Activated CD8-positive, alpha-beta memory T cell treated with anti-CD3 and anti-CD28 coated beads for 1 hour (primary cell): ENCODE measurements at places on chromosomes 5 and 9.

DNA sequence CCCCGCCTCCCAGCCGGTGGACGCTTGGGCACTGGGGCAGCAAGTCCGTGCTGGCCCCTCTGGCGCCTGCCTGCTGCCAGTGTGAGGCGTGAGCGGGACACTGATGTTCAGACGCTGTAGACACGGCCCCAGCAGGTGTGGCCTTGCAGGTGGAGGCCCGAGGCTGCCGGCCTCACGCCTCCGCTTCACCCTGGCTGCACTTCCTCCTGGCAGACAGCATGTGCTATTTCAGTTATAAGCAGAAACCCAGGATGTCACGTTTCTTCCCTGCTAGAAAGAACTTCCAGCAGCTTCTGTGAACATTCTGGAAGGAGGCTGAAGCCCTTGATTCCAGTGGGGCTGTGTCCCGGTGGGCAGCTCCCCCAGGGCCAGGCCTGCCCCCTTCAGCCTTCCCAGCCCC, 114.8 kb upstream of the FCN2 start:
- no peak for DNase-seq

GRCh38 chr5:131495536-131496399, 139.3 kb downstream of the RAPGEF6 start:
- DNase-seq, result no peak

DNA sequence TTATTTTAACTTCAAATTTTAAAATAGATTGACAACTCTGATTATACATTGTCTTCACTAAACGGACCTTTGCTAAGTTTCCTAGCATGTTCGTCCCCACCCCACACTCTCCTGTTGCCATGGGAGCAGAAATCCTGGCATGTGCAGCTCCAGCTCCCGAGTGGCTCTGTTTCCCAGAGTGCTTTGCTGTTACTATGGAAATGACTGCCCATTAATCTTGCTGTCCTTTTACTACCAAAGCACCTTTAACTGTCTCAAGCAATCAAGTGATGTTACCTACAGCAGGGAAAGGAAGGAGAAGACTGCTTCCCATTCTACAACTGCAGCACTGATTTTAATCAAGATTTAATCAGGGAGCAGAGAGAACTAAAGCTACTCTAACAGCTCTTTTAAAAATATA, 212.0 kb upstream of the KIF2A start:
- no peak for DNase-seq

DNA sequence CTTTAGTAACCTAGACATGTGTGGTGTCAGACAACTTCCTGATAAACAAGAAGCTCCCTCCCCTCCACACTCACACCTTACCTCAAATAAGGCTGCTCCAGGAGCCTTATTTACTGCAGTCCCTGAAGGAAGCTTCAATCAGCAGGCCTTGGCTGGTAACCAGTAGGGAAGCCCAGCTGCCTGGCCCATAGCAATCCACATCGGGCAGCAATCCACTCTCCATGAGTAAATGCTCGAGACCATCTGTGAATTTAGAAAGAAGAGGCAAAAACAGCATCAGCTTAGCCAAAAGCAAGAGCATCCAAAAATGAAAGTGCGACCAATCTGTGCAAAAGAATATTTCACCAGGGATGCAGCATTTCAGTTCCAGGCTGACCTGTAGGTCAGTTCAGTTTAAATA, 213.3 kb upstream of the TUSC1 start:
- no peak for DNase-seq

DNA sequence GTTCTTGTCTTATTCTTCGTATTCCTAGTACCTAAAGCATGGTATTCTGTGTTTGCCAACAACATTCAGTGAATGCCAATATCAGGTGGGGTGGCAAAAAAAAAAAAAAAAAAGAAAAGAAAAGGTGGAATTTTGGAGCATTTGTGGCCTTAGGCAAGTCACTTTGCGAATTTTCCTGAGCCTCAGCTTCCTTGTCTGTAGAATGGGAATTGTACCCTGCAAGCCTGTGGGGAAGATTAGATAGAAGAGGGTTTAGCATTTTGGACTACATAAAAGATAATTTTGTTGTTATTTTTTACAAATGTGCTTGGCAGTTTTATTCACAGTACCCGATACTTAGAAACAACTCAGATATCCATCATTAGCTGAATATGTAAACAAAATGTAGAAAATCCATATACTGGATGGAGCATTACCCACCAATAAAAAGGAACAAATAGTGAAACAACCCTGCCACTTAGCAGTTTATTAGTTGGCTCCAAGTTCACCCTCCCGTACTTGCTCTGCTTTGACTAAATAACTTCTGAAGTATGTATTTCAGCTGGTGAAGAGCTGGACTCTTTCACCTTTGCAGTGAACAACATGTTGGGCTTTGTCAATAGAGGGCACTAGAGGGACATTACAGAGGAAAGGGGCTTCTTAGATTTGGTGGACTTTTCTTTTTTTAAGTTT, 13.6 kb downstream of the UBE2D2 start:
- no peak for DNase-seq

- DNase-seq, result no peak
Observed at GRCh38 chr5:107232293-107232692, 438.4 kb downstream of the EFNA5 start.

DNA sequence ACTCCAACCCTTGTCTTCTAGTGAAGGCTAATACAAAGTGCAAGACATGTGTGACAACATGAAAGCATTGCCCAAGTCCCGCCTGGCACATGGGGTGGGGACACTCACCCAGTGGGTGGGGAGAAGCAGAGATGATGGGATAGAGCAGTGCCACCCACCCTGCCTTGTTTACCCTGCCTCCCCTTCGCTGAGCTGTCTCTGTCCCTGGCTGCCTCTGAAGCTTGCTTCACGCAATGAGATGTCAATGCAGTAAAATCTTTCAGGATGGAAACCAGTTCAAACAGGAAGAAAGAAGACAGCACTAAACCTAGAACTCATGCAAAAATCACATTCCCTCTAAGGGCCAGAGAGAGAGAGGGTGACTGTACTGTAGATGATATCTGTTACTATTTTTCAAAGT, 148.0 kb downstream of the INSYN2B start:
- DNase-seq, result no peak

- DNase-seq, result no peak
Observed at GRCh38 chr9:69107771-69108170, 66.3 kb upstream of the TJP2 start.

GRCh38 chr5:156912869-156913268, 50.2 kb downstream of the TIMD4 start:
- DNase-seq, result no peak

DNA sequence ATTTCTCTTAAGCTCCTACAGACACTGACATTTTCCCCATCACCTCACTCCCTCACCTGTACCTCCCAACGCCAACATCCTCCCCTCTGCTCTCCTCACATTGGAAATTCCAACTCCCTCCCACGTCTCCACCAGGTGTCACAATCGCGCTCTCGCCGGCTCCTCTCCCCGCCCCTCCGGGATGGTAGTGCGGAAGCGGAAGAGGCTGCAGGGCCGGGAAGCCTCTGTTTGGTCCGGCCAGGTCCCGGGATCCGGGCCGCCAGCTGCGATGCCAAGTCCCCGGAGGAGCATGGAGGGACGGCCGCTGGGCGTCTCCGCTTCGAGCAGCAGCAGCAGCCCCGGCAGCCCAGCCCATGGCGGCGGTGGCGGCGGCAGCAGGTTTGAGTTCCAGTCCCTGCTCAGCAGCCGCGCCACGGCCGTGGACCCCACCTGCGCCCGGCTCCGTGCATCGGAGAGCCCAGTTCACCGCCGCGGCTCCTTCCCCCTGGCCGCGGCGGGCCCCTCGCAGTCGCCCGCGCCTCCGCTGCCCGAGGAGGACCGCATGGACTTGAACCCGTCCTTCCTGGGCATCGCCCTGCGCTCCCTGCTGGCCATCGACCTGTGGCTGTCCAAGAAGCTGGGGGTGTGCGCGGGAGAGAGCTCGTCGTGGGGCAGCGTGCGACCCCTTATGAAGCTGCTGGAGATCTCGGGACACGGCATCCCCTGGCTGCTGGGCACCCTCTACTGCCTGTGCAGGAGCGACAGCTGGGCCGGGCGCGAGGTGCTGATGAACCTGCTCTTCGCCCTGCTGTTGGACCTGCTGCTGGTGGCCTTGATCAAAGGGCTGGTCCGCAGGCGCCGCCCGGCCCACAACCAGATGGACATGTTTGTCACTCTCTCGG, at the start of gene PLPP6:
TSS of gene PLPP6 (plus strand) at position 187 of the 881 bp plus-strand sequence. CDS start at position 269, 82 bp downstream.
- DNase-seq, result no peak

- no peak for DNase-seq
Observed at GRCh38 chr5:2492476-2492875, 259.0 kb downstream of the IRX2 start.

GRCh38 chr9:82031538-82032280, 43.1 kb downstream of the SPATA31D1 start:
- DNase-seq, result no peak

DNA sequence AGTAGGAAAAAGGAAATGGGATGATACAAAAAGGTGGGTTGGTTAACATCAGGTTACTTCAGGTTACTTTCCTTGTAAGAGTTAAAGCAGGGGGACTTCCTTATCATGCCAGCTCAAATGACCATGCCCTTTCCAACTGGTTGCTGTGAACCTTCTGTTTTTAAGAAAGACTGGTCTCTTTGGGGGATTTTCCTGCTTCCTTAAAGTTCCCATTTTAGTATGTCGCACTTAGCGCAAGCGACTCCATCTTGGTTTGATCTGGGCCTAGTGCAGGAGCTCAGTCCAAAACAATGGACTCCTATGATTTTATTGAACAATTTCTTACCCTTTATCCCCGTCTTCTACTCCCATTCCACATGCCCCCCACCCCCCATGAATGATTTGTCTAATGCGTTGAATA, 169.8 kb downstream of the INSYN2B start:
- no peak for DNase-seq

DNA sequence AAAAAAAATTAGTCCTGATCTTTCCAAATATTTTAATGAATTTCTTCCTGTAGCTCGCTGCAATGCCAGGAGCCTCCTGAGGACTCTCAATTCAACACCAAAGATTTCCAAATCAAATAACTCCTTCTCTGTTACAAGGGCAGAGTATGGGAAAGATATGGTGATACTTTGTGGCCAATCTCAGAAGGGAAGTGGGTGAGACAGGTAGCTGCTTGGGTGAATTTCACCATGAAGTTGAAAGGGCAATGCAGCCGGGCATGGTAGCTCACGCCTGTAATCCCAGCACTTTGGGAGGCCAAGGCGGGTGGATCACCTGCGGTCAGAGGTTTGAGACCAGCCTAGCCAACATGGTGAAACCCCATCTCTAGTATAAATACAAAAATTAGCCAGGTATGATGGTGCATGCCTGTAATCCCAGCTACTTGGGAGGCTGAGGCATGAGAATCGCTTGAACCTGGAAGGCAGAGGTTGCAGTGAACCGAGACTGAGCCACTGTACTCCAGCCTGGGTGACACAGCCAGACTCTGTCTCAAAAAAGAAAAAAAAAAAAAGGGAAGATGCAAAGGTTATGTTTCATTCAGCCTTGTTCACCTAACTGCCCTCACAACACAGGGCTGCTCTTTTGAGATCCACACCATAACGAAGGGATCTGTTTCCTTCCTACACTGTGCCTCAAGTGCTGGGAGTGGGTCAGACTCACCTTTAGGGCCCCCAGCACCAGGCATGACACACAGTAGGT, 58.6 kb downstream of the PTPN3 start:
- no peak for DNase-seq

- DNase-seq, result no peak
Observed at GRCh38 chr5:157479166-157479565, 19.2 kb downstream of the NIPAL4 start.

DNA sequence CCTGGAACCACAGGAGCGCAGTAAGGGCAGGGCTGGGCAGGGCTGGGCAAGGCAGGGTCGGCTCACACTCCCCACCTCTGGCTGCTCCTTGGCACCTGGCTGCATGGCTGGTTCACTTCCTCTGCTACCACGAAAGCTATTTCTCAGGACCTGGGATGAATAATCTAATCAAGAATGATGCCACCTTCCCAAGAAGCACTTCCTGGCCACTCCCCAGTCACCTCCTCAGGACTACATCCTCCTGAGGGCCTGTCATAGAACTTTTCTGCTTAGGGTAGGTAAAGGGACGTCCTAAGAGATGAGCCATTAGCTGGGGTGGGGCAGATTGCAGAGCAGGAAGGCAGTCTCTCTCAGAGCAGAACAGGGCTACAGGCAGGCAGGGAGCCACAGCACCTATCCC, 288.2 kb upstream of the MAP3K1 start:
- no peak for DNase-seq

- no peak for DNase-seq
Observed at GRCh38 chr9:124834591-124834990, 18.7 kb upstream of the WDR38 start.

GRCh38 chr5:101783241-101784013, 512.7 kb downstream of the SLCO4C1 start:
- DNase-seq, result no peak

GRCh38 chr5:77851176-77852067, 75.3 kb upstream of the TBCA start:
- DNase-seq, result no peak

- DNase-seq, result no peak
Observed at GRCh38 chr9:120692901-120693699, 21.2 kb downstream of the MEGF9 start.

DNA sequence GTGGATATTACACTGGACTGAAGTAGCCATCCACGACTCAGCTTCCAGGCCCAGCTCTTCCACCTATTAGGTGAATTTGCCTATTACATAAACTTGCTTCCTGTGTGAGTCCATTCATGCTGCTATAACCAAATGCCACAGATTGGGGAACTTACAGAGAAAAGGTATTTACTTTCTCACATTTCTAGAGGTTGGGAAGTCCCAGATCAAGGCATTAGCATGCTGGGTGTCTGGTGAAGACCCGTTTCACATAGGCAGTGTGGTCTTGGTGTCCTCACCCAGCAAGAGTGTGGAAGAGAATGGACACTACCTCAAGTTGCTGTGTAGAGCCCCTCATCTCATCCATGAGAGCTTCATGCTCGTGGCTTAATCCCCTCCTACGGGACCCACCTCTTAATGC, 282.6 kb downstream of the IRX1 start:
- DNase-seq, result no peak

- no peak for DNase-seq
Observed at GRCh38 chr9:136886610-136887597, 588 bp downstream of the TRAF2 start.

GRCh38 chr9:91837981-91838731, 111.9 kb downstream of the ROR2 start:
- no peak for DNase-seq

- DNase-seq, result no peak
Observed at GRCh38 chr5:55853041-55853670, 2.0 kb downstream of the IL31RA start.

- no peak for DNase-seq
Observed at GRCh38 chr9:92721548-92721947, 43.1 kb downstream of the BICD2 start.

DNA sequence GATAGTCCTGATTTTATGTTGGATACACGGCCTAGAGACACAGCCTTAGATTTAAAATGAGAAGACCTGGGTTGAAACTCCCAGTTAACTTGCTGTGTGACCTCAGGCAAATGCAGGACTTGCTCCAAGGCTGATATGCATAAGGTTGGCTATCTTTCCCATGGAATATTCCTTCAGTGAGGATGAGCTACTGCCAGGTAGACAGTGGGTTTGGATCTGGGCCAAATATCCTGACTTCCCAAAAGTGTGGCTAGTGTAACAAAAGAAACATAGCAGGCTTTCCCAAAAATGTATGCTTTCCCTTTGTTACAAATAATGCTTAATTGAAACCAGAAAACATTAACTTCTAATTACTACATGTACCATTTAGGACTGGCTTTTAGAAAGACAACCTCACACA, 697 bp upstream of the XPA start:
- DNase-seq, result no peak
